ENCODE measurements at places on chromosomes 5 and 9. TPM values are rescaled to one million over a fixed set of nuclear protein-coding genes. Genes with fewer than 3 reads are reported as not detected.

The SMIM33 gene
- total RNA-seq: under 0.01 TPM

The QRFP gene
- total RNA-seq: not detected

The CTNNAL1 gene
- 239 TPM for total RNA-seq

The IL4 gene
- total RNA-seq: not detected

The CCL28 gene
- total RNA-seq: 0.65 TPM

The SVEP1 gene
- 0.30 TPM for total RNA-seq

The PRDM9 gene
- not detected for total RNA-seq

The WHRN gene
- total RNA-seq: under 0.01 TPM

The MYMK gene
- total RNA-seq: not detected

The PDE6A gene
- not detected for total RNA-seq

The FRMPD1 gene
- total RNA-seq: not detected

The ADAMTS16 gene
- not detected for total RNA-seq

The PRR16 gene
- total RNA-seq: 0.32 TPM

The EIF4EBP3 gene
- 0.32 TPM for total RNA-seq

The HMCN2 gene
- total RNA-seq: 0.15 TPM

The NOXA1 gene
- total RNA-seq: 0.46 TPM

The MEF2C gene
- total RNA-seq: 18.5 TPM

The SH3PXD2B gene
- total RNA-seq: 15.9 TPM

The ANKRD34B gene
- not detected for total RNA-seq

The AIF1L gene
- 16.4 TPM for total RNA-seq

The ZDHHC11B gene
- not detected for total RNA-seq

The NUP155 gene
- total RNA-seq: 54.6 TPM

The PCDHA2 gene
- 0.15 TPM for total RNA-seq

The GRAMD2B gene
- 1.3 TPM for total RNA-seq

The AQP7 gene
- not detected for total RNA-seq

The ADAMTSL2 gene
- under 0.01 TPM for total RNA-seq

The KIAA0825 gene
- 2.0 TPM for total RNA-seq

The SLCO6A1 gene
- total RNA-seq: not detected

The NEURL1B gene
- total RNA-seq: 0.32 TPM

The NTRK2 gene
- total RNA-seq: 0.30 TPM

The FANCG gene
- 18.5 TPM for total RNA-seq

The OR13J1 gene
- total RNA-seq: not detected

The GABRA6 gene
- total RNA-seq: not detected

The PCDHB14 gene
- 0.61 TPM for total RNA-seq

The PARP8 gene
- 0.46 TPM for total RNA-seq

All from epithelial cell of umbilical artery (primary cell).